ENCODE measurements at places on chromosomes 3 and 15. TPM values are rescaled to one million over a fixed set of nuclear protein-coding genes. Genes with fewer than 3 reads are reported as not detected.

- DNase-seq = no peak
Measured at GRCh38 chr3:71463617-71464016, 119.9 kb downstream of the FOXP1 start.

- peak; percentile 21 for DNase-seq
Measured at GRCh38 chr3:156837115-156837514, 11.0 kb downstream of the LEKR1 start.

DNA sequence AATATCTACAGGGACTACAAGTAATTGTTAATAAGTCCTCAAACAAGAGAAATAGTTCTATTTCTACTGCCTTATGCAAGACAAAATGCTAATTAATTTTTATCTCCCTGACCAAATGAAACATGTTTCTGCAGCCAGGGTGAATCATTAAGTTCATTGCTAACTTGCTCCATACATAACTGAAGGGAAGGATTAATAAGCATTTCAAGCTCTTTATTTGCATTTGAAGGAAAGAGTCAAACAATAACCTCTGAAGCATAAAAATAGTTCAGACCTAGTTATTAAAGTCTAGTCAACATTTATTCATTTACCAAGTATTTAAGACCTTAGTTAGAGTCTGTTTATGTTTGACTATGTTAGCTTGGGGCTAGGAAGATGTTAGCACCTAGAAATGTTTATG, 120.0 kb downstream of the ATP1B3 start:
- DNase-seq = peak; percentile 40

GRCh38 chr3:37463163-37463562, 288.8 kb upstream of the LRRFIP2 start:
- no peak for DNase-seq

GRCh38 chr15:40087991-40088928, 20.4 kb downstream of the BMF start:
- DNase-seq = no peak

DNA sequence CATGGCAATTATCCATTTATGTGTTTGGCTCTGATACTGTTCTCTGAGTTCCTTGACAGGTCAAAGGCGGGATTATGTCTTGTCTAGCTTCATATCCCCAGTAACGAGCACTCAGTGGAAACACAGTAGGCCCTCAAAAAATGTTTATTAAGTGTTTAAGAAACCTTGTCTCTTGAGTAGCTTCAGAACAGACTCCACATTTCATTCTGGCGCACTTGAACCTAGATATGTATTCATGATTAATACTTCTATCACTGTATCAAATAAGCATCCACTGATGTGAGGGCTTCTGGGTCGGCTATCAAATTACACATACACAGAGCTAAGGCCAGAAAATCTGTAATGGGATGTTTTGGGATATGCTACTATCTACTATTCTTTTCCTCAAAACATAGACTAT, 4.6 kb downstream of the CBLB start:
- no peak for DNase-seq

GRCh38 chr3:178084938-178085816, 451.1 kb upstream of the KCNMB2 start:
- DNase-seq = peak; percentile 88

- no peak for DNase-seq
Measured at GRCh38 chr3:132616780-132617179, 19.7 kb downstream of the ACKR4 start.

DNA sequence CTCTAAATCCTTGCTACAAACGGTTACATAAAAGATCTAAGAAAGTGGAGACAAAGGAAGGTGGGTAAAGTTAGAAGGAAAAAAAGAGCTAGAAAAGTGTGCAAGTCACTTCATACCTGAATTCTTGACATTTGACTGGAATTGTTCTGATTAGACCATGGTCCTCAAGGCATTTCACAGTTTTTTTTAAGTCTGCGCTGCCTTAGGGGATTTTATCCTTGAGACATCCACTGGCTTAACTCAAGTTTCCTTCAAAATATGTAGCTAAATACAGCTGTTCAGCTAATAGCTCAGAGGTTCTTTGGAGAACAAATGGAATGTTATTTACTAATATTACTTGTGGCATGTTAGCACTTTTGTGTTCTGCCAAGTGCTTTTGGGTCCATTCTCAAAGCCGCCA, 236.9 kb downstream of the TP63 start:
- DNase-seq = no peak

The RYR3 gene
- not detected for total RNA-seq

The SNTN gene
- not detected for total RNA-seq

The CHDH gene
- total RNA-seq = 0.32 TPM

The BCL2A1 gene
- not detected for total RNA-seq
